ENCODE measurements at places on chromosomes 7 and 10. TPM values are rescaled to one million over a fixed set of nuclear protein-coding genes. Genes with fewer than 3 reads are reported as not detected.
A peak's percentile ranks its signal among the peaks of the same experiment; 100 is the strongest.

- DNase-seq = no peak
These were observed 61.5 kb downstream of the LRRC18 start for GRCh38 chr10:48878091-48878490.

The CHPF2 gene
- 42.2 TPM for polyA plus RNA-seq

DNA sequence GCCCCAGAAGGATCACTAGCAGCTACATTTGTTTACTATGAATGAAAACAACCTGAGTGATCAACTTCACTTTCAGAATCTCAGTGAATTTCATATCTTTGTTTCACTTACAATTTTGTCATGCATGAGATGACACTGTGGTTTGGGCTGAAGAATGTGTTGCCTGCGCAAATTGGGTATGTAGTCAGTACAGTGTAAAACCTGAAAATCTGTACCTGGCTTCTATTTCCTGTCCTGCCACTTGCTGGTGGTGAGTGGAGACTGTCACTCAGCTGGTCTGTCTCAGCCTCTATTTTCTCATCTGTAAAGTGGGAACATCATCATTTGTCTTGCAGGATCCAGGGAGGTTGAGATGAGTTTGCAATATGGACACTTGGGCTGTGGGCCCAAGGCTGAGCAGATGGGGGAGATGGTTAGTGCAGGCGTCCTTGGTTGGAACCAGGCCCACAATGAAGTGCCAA lies 118.0 kb downstream of the WDFY4 start:
- DNase-seq = no peak

GRCh38 chr7:4245866-4246470 lies 436.1 kb upstream of the FOXK1 start:
- DNase-seq = no peak

DNA sequence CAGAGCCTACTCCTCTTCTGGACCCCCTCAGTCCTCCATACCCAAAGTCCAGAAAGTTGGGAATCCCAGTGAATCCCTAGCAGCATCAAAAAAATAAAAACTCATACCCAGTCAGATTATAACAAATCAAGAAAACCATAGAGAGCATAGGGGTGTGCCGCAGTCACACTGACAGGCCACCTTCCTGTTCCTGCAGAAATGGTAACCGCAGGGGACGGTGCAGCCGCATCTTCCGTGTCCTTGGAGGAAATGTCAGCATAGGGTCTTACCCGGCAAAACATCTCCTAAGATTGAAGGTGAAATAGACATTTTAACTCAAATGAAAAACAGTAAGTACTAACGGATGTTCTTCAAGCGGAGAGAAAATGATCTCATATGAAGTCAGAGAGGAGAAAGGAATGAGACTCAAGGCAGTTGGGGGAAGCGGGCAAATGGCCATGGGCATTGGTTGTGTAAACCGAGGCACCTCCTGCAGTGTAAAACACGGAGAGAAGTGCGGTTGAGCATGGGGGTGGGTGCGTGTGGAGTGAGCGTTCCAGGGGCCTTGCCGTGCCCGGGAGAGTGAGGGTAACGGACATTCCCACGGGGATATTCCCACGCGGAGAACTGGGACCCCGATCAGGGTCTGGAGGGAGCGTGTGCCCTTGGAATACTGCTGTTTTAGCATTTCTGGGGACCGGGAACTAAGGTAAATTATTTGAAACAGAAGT lies 110.8 kb downstream of the NKX6-2 start:
- no peak for DNase-seq

DNA sequence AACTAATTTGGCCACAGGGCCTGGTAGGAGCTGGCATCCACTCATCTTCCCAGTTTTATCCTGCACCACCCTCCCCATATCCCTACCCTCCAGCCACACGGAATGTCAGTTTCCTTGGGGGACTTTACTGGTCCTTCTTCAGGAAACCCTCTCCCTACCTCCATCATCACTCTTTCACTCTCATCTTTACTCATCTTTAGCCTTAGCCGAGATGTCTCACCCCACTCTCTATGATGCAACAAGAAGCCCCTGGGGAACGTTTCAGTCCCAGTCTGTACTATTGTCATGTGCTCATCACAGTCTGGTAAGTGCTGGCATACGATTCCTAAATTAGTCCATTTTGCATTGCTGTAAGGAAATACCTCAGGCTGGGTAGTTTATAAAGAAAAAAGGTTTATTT lies 34.9 kb upstream of the TMEM248 start:
- no peak for DNase-seq

GRCh38 chr10:132565516-132566209 lies 28.1 kb downstream of the INPP5A start:
- DNase-seq = no peak

DNA sequence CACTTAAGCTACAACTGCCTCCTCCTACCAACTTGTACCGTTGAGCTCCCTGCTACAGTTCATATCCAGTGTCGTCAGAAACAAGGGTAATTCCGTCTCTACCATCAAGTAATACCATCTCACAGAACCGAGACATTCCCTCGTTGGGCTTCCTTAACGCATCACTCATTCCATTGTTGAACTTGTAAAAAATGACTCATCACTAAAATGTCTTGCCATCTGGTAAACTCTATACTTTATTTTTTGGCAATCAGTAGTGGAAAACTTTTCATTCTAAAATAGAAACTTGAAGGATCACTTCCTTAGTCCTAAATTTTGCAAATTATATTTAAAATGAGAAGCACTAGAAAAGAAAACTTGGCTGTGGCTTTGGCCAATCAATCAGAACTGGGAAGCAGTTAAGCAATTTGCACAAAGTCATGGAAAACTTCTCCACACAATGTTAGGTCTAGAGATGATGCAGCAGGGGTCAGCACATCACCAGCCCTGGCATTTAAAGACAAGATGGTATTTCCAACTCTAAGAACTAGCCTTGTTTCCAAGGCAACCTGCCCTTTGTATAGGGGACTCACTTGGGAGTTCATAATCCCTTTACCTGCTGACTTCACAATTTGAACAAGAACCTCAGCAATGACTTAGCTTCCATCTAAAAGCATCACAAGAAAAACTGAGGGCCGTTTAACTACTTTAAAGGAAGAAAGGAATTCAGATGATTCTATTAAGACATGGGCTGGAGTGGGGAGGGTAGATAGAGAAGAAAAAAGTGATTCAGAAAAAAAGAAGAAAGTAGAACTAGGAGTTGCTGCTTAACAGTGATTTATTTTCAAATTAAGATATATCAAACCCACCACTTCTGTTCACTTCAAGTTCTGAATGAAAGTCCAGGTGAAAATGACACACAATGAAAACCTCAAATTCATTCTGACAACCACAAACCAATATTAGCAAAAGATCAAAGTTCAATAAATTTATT lies 288.1 kb downstream of the PARD3 start:
- DNase-seq = peak; percentile 89

GRCh38 chr7:20199015-20199737 lies 18.0 kb downstream of the MACC1 start:
- DNase-seq = peak; percentile 37

- DNase-seq = no peak
These were observed 73.6 kb downstream of the AHCYL2 start for GRCh38 chr7:129298268-129298893.

The EIF5AL1 gene
- polyA plus RNA-seq = 1.4 TPM

The FZD8 gene
- polyA plus RNA-seq = 0.55 TPM

GRCh38 chr10:57333880-57334279 lies 933.8 kb downstream of the IPMK start:
- DNase-seq = no peak

The OR2A42 gene
- not detected for polyA plus RNA-seq

DNA sequence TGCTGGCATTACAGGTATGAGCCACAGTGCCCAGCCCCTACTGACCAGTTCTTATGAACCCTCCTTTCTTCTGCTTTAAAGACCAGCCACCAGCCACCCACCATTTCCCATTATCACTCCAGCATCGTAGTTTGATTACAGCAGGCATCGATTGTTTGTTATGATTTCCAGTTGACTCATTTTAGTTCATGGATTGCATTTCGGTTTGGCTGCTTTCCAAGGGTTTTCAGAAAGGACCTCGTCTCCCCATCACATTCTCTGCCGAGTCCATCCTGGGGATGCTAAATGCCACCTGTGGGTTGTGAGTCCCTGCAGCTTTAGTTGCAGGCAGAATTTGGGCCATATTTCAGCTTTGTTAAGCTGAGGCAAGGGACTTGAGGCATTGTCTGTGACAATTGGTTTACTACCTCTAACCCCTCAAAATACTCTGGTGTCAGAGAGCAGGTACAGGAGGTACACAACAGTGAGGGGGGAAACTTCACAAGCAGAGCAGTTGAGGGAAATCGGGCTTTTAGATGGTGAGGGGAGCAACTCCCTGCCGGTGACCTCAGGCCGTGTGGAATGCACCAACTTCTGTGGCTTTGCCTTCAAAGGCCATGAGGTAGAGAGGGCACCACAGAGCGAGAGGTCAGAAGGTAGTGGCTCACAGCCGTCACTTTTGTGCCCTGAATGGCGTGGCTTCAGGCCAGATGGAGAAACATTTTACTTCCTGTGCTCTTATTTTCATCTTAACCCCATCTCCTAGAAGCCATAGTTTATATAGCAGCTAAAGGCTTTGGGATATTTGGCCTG lies 203.8 kb downstream of the CCDC3 start:
- peak; percentile 30 for DNase-seq

GRCh38 chr10:26911811-26912461 lies 51.2 kb upstream of the ABI1 start:
- DNase-seq = no peak

DNA sequence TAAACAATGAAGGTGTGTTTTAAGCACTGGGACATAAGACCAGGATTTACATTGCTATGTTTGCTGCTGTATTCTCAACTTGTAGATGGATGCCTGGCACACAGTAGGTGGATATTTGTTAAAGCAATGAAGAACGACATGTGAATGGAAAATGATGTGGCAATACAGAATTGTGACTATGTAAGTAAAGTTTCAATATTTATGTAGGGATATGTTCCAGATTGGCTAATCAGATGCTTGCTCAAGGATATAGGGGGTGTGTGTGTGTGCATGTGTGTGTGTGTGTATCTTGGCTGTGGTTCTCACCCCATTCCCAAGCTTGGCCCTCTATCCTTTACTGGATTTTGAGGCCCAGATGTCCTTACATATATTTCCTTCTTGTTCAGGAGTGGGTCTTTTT lies 42.7 kb upstream of the LAMB1 start:
- no peak for DNase-seq

- DNase-seq = no peak
These were observed 1.4 kb downstream of the MTURN start for GRCh38 chr7:30136117-30136731.

The FAM20C gene
- polyA plus RNA-seq = 34.5 TPM

GRCh38 chr10:36880898-36881297 lies 244.5 kb upstream of the ANKRD30A start:
- DNase-seq = peak; percentile 8

The RHEB gene
- polyA plus RNA-seq = 108 TPM

DNA sequence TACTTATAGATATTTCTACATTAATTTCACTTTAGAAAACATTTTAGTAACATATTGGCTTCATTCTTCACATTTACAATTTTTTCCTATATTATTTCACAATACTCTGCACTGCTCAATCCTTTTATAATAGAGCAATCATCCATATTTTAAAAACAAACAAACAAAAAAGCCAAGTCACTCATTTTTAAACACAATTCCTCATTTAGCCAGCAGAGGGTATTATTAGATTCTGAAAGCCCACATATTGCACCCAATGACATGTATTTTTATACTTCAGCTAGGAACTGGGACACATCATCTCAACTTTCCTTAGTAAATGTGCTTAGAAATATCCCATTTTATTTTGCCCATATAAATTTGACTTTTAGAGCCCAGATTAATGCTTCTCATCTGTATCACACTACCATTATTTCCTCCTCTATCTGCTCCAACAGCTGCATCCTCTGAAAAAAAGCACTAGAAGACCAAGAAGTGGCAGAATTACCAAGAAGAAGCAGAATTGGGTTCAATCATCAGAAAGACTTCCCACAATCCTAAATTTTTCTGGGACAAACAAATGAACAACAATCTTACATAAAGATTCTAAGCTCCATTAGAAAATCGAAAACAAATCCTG lies 29.5 kb downstream of the CTNNA3 start:
- DNase-seq = no peak

- no peak for DNase-seq
These were observed 82.5 kb downstream of the ZNF467 start for GRCh38 chr7:149690688-149691446.

The DNAJC12 gene
- polyA plus RNA-seq = 8.3 TPM

The TMEM139 gene
- polyA plus RNA-seq = not detected

- DNase-seq = no peak
These were observed 149.8 kb downstream of the XPNPEP1 start for GRCh38 chr10:109773288-109774120.

- no peak for DNase-seq
These were observed 21.2 kb downstream of the ZMIZ2 start for GRCh38 chr7:44769776-44770294.

DNA sequence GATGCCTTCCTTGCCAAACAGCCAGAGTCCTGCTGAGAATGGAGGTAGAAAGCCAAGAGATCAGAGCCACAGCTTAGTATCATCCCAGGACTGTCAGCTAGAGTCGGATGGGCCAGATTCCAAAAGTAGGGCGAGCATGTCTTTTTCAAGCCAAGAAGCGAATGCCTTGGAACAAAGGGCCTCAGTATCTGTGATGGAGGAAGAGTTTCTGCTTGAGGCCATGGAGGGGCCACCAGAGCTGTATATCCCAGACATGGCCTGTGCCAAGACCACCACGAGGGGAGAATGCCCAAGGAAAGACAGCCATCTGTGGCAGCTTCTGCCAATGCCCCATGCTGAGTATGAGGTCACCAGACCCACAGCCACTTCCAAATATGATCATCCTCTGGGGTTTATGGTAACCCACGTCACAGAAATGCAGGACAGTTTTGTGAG lies 44.3 kb upstream of the PPP1R17 start:
- DNase-seq = no peak

DNA sequence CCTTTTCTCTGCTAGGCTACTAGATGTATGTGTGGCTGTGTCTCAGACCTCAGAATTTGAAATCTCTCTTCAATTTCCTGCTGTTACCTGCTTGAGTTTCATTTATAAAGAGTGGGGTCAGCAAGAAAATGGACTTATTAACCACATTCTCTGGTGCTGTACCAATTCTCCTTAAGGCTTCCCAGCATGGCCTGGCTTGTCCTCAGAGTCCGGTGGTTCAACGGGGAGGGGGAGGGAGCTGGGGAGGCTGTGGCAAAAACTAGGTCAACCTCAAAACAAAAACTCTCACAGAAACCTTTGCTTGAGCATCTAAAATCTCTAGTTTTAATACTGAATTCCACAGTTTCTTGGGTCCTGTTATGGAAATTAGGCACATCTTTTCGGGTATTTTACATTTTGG lies 389.1 kb upstream of the COBL start:
- DNase-seq = no peak

DNA sequence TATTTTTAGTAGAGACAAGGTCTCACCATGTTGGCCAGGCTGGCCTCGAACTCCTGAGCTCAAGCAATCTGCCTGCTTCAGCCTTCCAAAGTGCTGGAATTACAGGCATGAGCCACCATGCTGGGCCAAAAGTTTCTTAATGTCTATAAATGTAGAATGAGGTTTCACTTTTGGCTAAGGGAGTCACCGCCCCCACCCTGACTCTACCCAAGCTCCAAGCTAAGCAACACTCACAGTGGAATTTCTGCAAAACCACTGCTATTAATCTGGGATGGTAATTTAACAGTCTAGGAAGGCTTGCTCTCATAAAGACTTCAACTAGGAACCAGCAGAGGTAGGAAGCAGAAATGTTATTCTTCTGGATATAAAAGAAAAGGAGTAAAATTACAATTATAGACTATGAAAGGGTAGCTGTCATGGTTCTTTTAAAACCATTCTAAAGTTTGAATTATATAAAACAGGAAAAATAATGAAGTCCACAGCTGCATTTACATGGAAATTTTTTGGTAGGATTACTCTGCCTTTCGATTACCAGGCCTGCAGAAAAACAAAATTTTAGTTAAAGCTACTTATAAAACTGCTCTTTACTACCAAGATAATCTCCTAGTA lies 211.6 kb downstream of the SFMBT2 start:
- DNase-seq = peak; percentile 3
